ENCODE measurements at places on chromosomes 4 and X.
A peak's percentile ranks its signal among the peaks of the same experiment; 100 is the strongest.

DNA sequence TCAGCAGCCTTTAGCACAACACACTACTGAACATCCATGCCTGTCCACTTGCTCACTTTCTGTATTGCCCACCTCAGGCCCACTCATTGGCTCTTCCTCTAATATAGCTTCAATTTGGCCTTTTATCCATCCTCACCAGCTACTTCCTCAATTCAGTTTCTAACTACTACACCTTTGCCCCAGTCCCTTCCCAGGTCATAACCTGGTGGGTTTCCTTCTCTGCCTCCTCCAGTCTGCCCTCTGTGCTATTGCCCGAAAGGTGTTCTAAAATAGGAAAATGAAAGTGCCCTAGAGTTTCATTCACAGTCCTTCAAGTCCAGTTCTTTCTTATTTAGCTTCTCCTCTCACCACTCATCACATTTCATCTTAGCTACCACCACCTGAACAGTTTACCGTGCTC is 23.1 kb downstream of the MOSPD2 start:
- H3K27me3 ChIP-seq = no peaks in the 10 kb centered on the region
- no peak for DNase-seq
- H3K36me3 ChIP-seq = peaks cover 22% of the 10 kb centered on the region
- H3K4me3 ChIP-seq = no peak overlapping the region

GRCh38 chr4:96120206-96120605 is 280.3 kb downstream of the PDHA2 start:
- H3K27ac ChIP-seq = no peak overlapping the region
- no peaks in the 10 kb centered on the region for H3K4me1 ChIP-seq
- H3K4me3 ChIP-seq = no peak overlapping the region
- DNase-seq = no peak
- peaks cover 4% of the 10 kb centered on the region for H3K36me3 ChIP-seq

- DNase-seq = peak; percentile 98
- peak overlapping the region; percentile 80 for H3K27ac ChIP-seq
- peaks cover 74% of the 10 kb centered on the region for H3K36me3 ChIP-seq
- peaks cover 100% of the 10 kb centered on the region for H3K4me1 ChIP-seq
- peaks cover 18% of the 10 kb centered on the region for H3K27me3 ChIP-seq
- peak overlapping the region; percentile 78 for H3K4me3 ChIP-seq
These were observed 10.1 kb downstream of the WDR1 start for GRCh38 chr4:10106421-10107039.

- DNase-seq = no peak
- peaks cover 40% of the 10 kb centered on the region for H3K36me3 ChIP-seq
- H3K4me1 ChIP-seq = peaks cover 23% of the 10 kb centered on the region
- H3K27ac ChIP-seq = no peak overlapping the region
- peaks cover 4% of the 10 kb centered on the region for H3K27me3 ChIP-seq
- no peak overlapping the region for H3K4me3 ChIP-seq
These were observed 212.4 kb downstream of the ARHGAP10 start for GRCh38 chr4:147944249-147944648.

DNA sequence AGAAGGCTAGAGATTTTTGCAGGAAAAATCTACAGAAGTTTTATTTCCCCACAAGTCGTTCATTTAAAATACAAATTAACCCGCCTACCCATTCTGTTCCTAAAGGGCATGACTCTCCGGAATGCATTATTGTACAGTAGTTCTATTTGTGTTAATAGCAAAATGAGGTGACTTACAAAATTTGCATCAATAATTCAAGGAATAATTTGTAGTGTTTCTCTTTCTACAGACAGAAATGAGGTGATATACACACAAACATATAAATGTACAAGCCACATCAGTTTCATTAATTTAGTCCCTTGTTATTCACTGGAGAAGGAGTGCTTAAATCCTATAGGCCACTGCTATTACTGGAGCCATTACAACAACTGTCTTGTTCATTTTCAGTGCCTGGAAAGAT is 501.3 kb upstream of the DIAPH2 start:
- no peak for DNase-seq
- H3K4me1 ChIP-seq = peaks cover 5% of the 10 kb centered on the region
- no peaks in the 10 kb centered on the region for H3K27me3 ChIP-seq
- no peak overlapping the region for H3K27ac ChIP-seq
- no peaks in the 10 kb centered on the region for H3K36me3 ChIP-seq
- no peak overlapping the region for H3K4me3 ChIP-seq

GRCh38 chr4:3683744-3684421 is 82.3 kb upstream of the ADRA2C start:
- H3K36me3 ChIP-seq = no peaks in the 10 kb centered on the region
- no peaks in the 10 kb centered on the region for H3K4me1 ChIP-seq
- peaks cover 37% of the 10 kb centered on the region for H3K27me3 ChIP-seq
- no peak overlapping the region for H3K4me3 ChIP-seq
- no peak for DNase-seq

- H3K36me3 ChIP-seq = no peaks in the 10 kb centered on the region
- no peak for DNase-seq
- no peaks in the 10 kb centered on the region for H3K4me1 ChIP-seq
These were observed 12.2 kb upstream of the PARM1 start for GRCh38 chr4:74920704-74921103.

DNA sequence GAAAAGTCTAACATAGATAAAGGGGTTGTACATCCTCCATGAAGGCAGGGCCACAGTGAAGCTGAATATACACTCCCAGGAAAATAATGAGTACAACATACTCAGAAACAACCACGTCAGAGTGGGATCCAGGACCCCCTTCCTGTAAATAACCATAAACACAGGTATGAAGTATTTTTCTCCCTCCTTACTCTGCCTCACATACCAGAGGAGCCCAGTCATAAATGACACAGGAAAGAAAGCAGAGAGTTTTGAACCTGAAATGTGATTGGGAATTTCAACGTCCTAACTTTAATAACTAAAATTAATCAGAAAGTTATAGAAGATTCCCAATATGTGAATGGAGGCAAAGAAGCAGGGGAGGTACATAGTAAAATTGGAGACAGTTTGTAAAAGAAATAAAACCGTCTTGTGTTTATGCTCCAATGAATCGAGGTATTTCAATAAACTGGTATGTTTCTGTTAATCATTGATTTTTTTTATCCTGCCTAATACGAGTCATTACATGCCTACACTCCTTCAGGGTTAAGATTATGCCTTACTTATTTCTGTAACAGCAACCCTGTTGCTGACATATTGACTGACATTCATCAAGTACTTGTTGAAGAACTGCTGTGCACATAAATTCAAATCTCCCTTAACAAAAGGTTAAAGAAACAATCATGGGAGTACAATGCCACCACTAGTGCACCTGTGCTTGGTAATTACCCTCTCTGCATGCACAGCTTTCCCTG is 431.3 kb downstream of the KCNIP4 start:
- H3K27me3 ChIP-seq = no peaks in the 10 kb centered on the region
- H3K27ac ChIP-seq = no peak overlapping the region
- DNase-seq = no peak
- H3K36me3 ChIP-seq = no peaks in the 10 kb centered on the region
- no peaks in the 10 kb centered on the region for H3K4me1 ChIP-seq

DNA sequence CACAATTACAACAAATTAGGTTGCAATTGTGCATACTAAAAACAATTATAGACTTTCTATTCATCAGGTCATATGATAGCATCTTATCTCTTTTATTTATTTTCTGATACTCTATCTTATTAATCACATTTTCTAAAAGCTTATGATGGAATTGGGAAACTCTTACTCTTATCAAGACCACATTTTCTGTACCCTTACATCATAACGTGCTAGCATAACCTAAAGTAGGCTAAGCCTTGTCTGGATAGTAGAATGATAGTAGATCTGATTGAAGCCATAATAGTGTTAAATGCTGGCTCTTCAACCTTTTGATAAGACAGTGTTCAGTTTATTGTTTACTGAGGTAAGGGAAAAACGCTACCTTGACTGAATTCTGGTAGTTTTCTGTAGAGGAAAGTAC is 294.0 kb downstream of the CCSER1 start:
- H3K27me3 ChIP-seq = no peaks in the 10 kb centered on the region
- no peak for DNase-seq
- H3K27ac ChIP-seq = no peak overlapping the region
- no peaks in the 10 kb centered on the region for H3K36me3 ChIP-seq
- no peaks in the 10 kb centered on the region for H3K4me1 ChIP-seq

DNA sequence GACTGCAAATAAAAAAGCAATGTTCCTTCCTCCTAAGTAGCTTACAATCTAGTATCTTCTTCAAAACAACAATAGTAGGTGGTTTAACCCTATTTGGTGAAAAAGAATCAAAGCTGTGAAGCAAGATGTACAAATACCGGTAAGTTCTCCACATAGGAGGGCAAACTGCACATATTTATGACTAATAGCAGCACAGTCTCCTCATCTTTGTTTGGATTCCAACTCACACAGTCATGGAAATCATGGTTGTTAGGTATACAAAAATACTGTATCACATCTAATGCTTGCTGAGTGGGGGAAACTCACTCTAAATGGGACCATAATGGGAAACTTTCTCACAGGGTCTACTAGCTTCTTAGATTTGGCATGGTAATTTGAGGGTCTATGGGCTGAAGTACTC is 597.2 kb downstream of the INPP4B start:
- H3K4me1 ChIP-seq = peaks cover 35% of the 10 kb centered on the region
- H3K36me3 ChIP-seq = peaks cover 45% of the 10 kb centered on the region
- peak overlapping the region; percentile 41 for H3K4me3 ChIP-seq

DNA sequence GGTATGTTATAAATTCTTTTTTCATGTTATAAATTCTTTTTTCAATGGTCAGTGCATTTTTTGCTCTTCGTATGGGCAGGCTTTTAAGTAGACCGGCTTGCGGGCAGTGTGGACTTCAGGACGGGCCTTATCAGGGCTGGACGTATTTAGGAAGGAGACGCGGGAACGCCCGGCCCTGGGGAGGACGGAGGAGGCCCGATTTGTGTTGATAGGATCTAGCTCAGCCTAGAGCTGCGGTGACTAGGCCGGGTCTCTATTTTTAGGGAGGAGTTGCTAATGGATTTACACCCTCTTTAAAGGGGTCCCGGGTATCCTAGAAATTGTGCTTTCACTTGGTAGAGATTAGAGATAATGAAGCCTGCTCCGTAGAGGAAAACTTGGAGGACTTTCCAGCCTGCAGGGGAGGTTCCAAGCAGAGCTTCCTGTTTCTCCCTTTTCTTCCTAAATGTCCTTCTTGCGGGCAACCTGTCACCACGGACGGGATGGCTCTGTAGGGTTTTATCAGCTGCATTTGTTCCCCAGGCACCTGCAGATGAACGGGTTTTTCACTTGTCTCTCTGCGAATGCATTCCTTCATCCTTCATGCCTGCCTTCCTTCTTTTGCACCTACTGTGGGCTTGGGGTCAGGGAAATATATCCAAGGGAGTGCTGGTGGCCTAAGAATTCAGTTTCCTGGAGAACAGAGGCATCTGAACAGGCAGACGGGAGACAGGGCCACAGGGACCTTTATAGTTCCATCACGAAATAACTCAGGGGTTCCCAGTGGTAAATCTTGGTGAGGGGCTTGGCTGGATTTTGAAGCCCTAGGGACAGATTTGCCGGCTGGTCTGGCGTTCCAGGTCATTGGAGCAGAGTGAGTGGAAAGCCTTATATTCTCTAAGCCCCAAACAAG is 1.4 kb downstream of the CD99 start:
- H3K27ac ChIP-seq = peak overlapping the region; percentile 97
- peaks cover 8% of the 10 kb centered on the region for H3K27me3 ChIP-seq
- DNase-seq = no peak
- H3K4me1 ChIP-seq = peaks cover 51% of the 10 kb centered on the region
- H3K4me3 ChIP-seq = peak overlapping the region; percentile 99

- H3K4me1 ChIP-seq = peaks cover 39% of the 10 kb centered on the region
- H3K4me3 ChIP-seq = no peak overlapping the region
- peaks cover 2% of the 10 kb centered on the region for H3K27me3 ChIP-seq
These were observed 64.6 kb downstream of the SYNPO2 start for GRCh38 chr4:118953276-118953675.

GRCh38 chrX:150933945-150934350 is 35.5 kb upstream of the CD99L2 start:
- peak overlapping the region; percentile 55 for H3K27ac ChIP-seq
- no peak for DNase-seq
- H3K36me3 ChIP-seq = no peaks in the 10 kb centered on the region
- peaks cover 29% of the 10 kb centered on the region for H3K4me1 ChIP-seq
- H3K4me3 ChIP-seq = no peak overlapping the region
- peaks cover 2% of the 10 kb centered on the region for H3K27me3 ChIP-seq

- no peak overlapping the region for H3K27ac ChIP-seq
- H3K36me3 ChIP-seq = no peaks in the 10 kb centered on the region
- no peak overlapping the region for H3K4me3 ChIP-seq
- H3K4me1 ChIP-seq = no peaks in the 10 kb centered on the region
- peaks cover under 1% of the 10 kb centered on the region for H3K27me3 ChIP-seq
These were observed 704.4 kb upstream of the AMOT start for GRCh38 chrX:113545040-113545439.

- peaks cover 5% of the 10 kb centered on the region for H3K36me3 ChIP-seq
- H3K4me1 ChIP-seq = peaks cover 19% of the 10 kb centered on the region
These were observed 84.3 kb downstream of the NBDY start for GRCh38 chrX:56813318-56813837.

GRCh38 chr4:185662030-185662778 is 126.9 kb upstream of the PDLIM3 start:
- H3K4me3 ChIP-seq = no peak overlapping the region
- no peak overlapping the region for H3K27ac ChIP-seq
- peaks cover 18% of the 10 kb centered on the region for H3K27me3 ChIP-seq
- no peaks in the 10 kb centered on the region for H3K36me3 ChIP-seq

DNA sequence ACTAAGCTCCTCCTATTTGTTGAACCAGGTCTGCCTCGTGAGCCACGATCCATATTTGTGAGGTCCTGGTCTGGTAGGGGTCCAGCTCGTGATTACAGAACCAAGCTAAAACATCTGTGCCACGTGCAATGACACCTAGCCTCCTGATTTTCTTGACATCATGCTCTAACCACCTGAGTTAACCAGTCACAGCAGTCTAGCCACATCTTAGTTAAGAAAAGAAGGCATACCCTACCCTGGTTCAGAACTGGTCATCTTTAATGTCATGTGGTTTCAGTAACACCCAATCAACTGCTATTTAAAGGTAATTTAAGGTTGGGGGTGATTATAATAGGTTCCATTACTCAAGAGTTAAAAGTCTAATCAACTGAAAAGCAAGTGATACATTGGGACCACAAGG is 28.4 kb downstream of the ARHGEF6 start:
- H3K36me3 ChIP-seq = no peaks in the 10 kb centered on the region
- no peaks in the 10 kb centered on the region for H3K27me3 ChIP-seq
- no peak for DNase-seq

Data from HFFc6 (cell line).